ENCODE measurements at places on chromosomes 4 and X.

DNA sequence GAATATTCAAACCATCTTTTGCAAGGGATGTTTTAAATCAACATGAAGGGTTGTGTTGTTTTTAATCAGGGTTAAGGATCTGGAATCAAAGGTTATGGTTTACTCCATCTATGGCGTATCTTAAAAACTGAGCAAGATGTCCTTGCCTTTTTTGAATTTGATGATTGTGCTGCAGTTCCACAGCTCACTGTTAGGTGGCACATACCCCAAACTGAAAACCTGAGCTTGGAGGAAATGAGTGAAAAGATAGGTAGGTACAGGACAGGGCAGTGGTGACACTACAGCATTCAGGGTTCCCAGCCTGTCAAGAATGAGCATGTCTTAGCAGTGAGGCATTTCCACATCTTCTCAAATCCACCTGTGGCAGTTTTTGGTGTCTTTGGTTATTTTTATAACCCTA lies 13.1 kb upstream of the EOLA1 start:
- DNase-seq = no peak
- no peaks in the 10 kb centered on the region for H3K27me3 ChIP-seq
- no peak overlapping the region for H3K4me3 ChIP-seq
- H3K4me1 ChIP-seq = no peaks in the 10 kb centered on the region
- no peak overlapping the region for H3K27ac ChIP-seq
- no peaks in the 10 kb centered on the region for H3K36me3 ChIP-seq

DNA sequence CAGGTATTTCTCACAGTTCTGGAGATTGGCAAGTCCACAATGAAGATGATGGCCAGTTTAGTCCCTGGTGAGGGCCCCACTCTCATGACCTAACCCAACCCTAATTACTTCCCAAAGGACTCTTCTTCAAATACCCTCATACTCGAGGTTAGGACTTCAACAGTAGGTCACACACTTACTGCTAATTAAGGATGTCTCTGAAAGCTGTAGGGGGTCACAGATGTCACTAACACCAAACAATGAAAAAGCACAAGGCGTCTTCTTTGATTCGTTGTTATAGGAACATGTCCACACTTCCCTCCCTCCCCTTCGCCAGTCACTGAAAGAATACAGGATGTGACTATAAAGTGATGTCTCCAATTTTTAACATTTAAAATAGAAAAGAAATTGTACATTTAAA lies 309.7 kb downstream of the PACRGL start:
- DNase-seq = no peak
- no peaks in the 10 kb centered on the region for H3K27me3 ChIP-seq
- H3K4me1 ChIP-seq = peaks cover 6% of the 10 kb centered on the region
- no peak overlapping the region for H3K27ac ChIP-seq

GRCh38 chrX:136275553-136275952 lies 24.4 kb upstream of the MAP7D3 start:
- no peak overlapping the region for H3K27ac ChIP-seq
- H3K4me1 ChIP-seq = no peaks in the 10 kb centered on the region
- H3K27me3 ChIP-seq = no peaks in the 10 kb centered on the region

GRCh38 chr4:71882113-71882841 lies 98.4 kb upstream of the GC start:
- no peaks in the 10 kb centered on the region for H3K36me3 ChIP-seq
- DNase-seq = no peak
- H3K27me3 ChIP-seq = no peaks in the 10 kb centered on the region
- no peaks in the 10 kb centered on the region for H3K4me1 ChIP-seq
- no peak overlapping the region for H3K4me3 ChIP-seq
- no peak overlapping the region for H3K27ac ChIP-seq

DNA sequence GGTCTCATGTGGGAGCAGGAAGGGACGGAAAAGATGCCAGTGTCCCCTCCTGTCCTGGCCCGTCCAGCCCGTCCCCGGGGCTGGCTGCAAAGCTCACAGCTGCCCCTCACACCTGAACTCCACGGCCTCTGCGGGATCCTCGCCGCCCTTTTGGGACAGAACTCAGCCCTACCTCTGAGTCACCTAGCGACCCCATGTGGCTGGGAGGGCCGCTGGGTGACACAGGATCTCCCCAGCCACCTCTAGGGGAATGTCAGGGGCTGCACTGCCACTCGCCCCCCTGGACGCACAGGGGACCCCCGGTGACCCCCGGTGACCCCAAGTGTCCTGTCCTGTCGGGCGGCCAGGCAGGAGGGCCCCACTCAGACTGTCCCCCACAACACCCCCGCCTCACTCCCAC lies 748 bp downstream of the FAM9B start:
- no peak overlapping the region for H3K4me3 ChIP-seq
- no peaks in the 10 kb centered on the region for H3K36me3 ChIP-seq
- DNase-seq = no peak
- H3K27me3 ChIP-seq = no peaks in the 10 kb centered on the region
- no peak overlapping the region for H3K27ac ChIP-seq

DNA sequence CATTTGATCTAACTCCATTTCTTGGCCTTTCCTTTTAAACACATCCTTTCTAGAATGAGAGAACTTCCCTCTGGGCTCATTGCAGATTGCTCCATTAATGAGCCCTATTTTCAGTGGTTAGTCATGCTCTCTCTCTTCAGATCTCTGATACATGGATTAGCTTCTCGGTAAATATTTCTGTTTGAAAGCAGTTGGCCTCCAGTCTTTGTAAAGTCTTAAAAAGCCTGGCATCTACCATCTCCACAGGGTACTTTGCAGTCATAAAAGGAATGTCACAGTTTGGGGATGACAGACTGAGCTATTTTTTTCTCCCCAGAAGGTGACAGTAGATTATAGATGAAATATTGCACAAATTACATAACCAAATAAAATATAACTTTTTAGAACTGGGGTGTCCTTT lies 72.7 kb downstream of the UNC5C start:
- H3K27ac ChIP-seq = no peak overlapping the region
- DNase-seq = no peak
- no peaks in the 10 kb centered on the region for H3K4me1 ChIP-seq
- no peak overlapping the region for H3K4me3 ChIP-seq
- no peaks in the 10 kb centered on the region for H3K27me3 ChIP-seq

DNA sequence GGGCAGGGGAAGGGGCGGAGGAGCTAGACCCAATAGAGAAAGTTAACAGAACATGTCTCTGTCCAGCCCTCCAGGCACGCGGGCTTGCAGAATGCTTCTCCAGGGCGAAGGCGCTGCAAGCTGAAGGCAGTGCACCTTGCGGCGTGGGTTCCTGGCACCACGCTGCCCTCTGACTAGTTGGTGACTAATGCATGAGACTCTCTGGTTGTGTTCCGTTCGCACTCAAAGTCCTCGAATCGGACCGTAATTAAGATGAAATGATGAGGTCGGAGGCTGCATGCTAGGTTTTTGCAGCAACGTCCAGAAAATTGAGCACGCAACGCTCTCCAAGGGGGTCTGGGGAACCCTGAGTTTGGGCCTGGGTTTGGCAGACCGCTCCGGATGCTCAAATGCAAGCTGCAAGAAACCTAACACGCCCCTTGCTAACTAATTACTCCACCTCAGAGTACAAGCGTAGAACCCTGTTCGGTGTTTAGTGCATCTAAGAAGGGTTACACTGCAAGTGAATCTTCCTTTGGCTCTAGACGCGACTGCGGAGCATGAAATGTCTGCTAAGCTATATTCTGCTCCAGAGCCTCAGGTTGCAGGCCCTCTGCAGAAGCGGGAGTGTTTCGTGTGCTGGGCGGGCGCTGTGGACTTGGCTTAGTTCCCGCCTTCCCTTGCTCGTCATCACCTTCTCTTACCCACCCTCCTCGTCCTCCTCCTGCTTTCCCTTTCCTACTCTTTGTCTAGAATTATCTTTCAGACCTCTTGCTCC lies 57.1 kb upstream of the NKAP start:
- H3K4me3 ChIP-seq = no peak overlapping the region
- H3K27ac ChIP-seq = no peak overlapping the region
- DNase-seq = no peak
- peaks cover 61% of the 10 kb centered on the region for H3K27me3 ChIP-seq
